ENCODE measurements at places on chromosomes 4 and X.

DNA sequence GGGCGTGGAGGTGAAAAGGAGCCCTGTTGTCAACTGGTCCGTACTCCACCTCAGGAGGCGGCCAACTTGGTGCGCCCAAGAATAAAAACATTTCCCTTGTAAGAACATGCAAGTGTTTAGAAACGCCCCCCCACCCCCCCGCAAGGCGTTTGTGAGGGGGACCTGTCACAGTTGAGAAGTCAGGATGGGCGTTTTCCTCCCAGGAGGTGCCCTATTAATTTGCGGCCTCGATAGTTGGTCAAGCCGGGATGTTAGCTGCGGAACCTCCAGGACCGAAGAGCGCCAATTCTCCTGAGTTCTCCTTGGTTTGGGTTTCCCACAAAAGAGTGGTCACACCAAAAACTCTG lies 651 bp upstream of the SAP30 start:
- no peak for DNase-seq

DNA sequence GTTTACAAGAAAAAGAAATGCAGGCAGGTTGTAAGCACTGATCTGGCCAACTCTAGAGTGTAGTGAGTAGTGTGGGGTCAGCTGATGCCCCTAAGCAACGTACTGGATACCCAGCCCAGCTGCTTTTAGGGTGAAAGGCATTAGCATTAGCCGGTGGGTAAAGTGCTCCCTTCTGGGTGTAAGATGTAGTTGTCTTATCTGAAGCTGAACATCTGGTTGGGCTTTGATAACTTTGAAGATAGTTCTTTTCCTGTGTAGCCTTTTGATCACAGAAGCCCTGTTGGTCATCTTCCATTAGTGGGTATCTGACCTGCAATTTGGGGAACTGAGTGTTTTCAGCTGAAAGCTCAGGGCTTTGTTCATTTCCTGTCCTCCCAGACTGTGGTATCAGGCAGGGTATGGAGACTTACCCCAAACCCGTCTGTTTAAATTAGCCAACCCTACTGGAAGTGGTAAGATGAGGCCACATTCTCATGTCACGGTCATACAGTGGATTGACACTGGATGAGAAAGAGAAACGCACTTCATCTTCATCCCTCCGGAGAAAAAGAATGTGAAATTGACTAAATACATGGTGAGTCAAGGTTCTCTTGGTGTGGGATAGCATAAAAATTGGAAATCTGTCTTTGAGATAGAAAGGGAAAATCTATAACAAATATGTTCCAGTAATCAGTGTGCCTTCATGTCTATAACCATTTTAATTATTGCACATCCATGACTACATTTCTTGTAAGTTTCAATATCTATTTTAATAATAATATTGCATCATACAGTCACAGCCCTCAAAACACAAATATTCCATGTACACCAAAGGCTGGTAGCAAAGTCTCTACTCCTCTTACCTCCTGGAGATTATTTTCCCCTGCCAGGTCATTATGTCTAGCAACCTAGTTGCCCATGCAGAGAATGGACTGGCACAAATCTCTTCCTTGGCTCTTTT lies 8.7 kb downstream of the RHOH start:
- no peak for DNase-seq

- DNase-seq = no peak
Measured at GRCh38 chr4:22850630-22851029, 157.9 kb downstream of the GBA3 start.

DNA sequence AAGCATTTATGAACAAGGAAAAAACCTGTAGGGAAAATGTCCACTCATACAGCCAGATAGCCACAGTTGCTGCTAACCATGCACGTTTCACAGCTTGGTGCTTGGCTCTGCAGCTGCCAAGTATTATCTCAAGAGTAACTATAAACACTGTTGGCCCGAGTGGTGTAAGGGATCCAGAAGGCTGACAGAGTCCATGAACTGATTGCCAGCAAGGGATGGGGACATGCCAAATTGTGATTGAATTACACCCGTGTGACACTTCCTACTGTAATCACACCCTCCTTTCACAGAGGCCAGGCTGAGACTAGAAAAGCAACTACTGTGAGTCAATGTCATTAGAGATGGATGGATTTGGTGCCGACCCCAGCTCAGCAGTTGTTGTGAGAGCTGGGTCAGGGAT lies 223.9 kb upstream of the ANKRD50 start:
- DNase-seq = peak; percentile 5

GRCh38 chr4:52595001-52595400 lies 64.1 kb downstream of the USP46 start:
- DNase-seq = no peak

GRCh38 chr4:73828956-73829355 lies 7.5 kb upstream of the CXCL6 start:
- DNase-seq = peak; percentile 50

DNA sequence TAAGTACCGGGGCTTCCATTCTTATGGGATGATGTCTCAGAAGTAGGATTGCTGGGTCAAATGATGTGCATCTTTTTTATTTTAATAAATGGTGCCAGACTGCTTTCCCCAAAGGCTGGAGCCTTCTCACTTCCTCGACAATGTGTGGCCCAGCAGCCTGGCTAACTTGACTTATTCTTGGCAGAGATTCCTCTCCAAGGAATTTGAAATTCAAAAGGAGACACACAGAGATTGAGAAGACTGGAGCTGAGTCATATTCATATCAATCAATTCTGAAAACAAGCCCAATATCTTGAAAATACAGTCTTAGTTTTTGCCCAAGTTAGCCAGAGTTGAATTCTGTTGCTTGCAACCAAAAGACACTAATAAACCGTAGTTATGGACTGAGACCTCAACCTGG lies 10.8 kb upstream of the PJA1 start:
- no peak for DNase-seq

- DNase-seq = no peak
Measured at GRCh38 chr4:61210186-61210939, 10.2 kb downstream of the ADGRL3 start.

DNA sequence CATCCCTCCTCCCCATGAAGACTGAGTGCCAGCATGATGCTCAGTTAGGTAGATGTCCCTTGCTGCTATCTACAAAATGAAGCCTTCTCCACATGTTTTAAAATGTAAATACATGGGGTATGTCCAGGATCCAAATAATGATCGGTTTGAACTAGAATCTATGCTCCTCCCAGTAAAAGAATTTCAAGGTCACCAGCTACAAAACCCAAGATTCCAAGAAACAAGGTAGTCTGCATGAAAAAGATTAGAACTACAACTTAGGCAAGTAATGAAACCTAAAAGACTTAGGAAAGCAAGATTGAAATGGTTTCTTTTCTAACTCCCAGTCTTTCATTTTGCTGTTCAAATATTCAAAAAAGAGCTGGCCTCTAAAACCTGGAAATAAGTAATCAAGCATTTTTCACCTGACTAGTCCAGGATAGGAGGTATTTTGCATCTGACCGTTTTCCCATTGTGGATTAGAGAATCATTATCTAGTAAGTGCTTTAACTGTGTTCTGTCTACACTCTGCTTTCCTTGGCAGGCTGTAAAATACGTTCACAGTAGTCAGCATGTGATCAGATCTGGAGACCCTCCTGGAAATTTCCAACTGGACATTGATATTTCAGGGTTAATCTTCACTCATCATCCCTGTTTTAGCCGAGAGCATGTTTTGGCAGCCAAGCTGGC lies 57.4 kb downstream of the CC2D2A start:
- DNase-seq = no peak

- DNase-seq = no peak
Measured at GRCh38 chr4:84622959-84623358, 40.0 kb downstream of the CDS1 start.

- no peak for DNase-seq
Measured at GRCh38 chr4:36230534-36230933, 13.8 kb downstream of the ARAP2 start.

DNA sequence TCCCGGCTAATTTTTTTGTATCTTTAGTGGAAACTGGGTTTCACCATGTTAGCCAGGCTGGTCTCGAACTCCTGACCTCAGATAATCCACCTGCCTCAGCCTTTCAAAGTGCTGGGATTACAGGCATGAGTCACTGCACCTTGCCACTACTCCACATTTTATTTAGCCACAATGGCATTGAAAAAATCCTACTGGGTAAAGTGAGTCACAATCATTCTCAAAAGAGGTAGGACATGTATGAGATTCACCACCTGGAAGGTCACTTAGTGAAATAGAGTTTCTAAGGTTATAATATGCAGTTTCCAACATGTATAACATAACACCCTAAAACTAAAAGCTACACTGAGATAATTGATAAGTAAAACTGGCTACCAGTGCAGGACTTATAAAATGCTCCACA lies 159.2 kb downstream of the BTC start:
- DNase-seq = no peak

DNA sequence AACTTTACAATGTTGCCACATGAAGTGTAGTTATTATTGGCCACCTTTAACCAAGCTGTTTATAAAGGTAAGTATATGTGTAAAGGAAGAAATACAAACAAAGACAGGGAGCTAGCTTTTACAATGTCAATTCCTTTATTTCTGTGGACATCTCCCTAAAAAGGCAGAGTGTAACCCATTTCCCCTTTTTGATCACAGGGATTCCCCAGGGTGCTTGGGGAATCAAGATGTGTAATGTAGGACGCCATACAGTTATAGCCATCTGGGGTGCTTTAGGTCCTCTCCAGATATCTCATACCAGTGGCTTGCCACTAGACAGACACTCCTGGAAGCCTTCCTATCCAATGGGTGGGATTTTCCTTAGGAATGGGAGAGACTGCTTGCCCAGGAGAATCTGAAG lies 4.2 kb upstream of the CUL4B start:
- DNase-seq = no peak

GRCh38 chrX:120269373-120270035 lies 18.9 kb downstream of the ZBTB33 start:
- no peak for DNase-seq

GRCh38 chr4:102586002-102586643 lies 85.0 kb downstream of the NFKB1 start:
- no peak for DNase-seq

DNA sequence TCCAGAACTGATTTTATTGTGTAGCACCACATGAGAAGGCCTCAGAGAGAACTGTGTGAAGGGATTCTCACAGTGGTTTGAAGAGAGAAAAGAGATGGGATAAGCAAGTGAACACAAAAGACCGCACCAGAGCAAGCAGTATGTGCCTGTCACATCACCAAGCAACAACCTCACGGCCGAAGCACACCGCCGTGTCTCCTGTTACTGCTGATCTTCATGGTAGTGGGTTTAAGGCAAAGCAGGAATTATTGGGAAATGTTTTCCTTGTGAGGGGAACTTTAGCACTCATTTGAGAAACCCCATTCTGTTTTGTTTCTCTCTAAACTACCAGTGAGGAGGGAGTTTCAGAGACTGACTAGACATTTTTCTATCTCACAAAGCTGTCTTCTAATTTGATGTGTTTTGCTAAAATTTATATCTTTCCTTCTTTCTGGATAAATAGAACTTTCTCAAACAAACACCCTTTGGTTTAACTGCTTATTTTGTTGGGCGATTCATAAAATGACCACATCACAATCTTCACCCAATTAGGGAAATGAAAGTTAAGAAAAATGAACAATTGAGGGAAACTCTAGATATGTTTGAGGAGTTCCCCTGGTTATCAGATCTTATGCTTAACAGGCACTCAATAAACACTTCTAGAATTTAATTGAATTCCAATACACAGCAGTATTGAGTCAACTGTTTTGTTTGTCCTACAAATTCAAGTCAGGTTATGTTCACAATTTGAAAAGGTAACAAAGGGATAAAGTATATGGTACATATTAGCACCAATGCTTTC lies 16.5 kb downstream of the SH3KBP1 start:
- no peak for DNase-seq

DNA sequence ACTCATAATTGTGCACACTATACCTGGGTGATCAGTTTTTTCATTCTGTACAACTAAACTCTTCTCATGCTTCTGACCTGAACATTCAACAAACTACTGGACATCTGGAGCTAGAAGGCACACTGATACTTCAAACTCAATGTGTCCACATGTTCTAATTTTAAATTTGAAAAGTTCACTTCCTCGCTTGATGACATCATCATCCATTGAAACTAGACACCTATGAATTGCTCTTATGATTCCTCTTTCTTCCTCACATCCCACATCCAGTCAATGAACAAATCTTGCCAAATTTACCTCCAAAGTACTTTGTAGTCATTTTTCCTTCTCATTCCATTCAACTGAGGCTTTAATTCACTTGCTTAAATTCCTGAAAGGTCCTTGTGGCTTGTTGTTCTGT lies 549.4 kb downstream of the GALNTL6 start:
- no peak for DNase-seq

- DNase-seq = no peak
Measured at GRCh38 chrX:77776659-77777058, 9.4 kb downstream of the ATRX start.

DNA sequence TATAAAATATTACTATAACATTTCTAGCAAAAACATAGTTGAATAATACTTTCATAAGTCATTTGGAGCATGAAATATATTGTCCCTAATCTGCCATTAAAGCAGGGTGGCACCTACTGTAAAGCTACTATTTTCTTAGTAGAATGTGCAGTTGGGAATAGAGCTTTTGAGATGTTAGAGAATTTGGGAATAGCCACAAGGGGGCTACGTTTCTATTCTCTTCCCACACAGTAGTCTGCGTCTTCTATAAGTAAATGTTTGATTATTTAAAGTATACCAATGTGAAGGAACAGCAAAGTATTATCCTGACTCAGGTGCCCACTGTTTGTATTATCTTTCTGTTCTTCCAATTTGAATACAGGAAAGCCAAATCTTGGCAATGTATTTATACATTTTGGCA lies 323.2 kb upstream of the GIMD1 start:
- DNase-seq = no peak

DNA sequence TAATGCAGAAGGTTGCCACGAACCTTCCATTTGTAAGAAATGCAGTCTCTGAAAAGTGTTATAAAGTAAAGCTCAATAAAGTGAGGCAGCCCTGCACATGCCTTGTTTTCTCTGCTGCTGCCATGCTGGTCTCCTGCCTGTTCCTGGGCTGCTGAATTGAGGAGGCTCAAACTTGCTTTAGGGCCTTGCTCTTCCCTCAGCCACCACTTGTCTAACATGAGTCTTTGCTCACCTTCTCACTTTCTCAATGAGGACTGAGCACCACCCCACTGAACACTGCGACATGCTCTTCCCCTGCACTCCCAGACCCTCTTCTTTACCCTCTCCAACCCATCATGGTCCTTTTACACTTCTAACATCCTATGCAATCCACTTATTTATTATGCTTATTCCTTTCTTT lies 25.2 kb upstream of the MFAP3L start:
- no peak for DNase-seq

- peak; percentile 60 for DNase-seq
Measured at GRCh38 chr4:107392951-107393350, 327.1 kb downstream of the PAPSS1 start.

- DNase-seq = no peak
Measured at GRCh38 chrX:110667706-110668105, 127.9 kb downstream of the CHRDL1 start.

Measured in HCEC 1CT (cell line).